Astrocyte of the spinal cord (primary cell): ENCODE measurements at places on chromosomes 16 and 17.

- no peak for DNase-seq
These were observed 12.2 kb downstream of the MED13 start for GRCh38 chr17:62052765-62053338.

DNA sequence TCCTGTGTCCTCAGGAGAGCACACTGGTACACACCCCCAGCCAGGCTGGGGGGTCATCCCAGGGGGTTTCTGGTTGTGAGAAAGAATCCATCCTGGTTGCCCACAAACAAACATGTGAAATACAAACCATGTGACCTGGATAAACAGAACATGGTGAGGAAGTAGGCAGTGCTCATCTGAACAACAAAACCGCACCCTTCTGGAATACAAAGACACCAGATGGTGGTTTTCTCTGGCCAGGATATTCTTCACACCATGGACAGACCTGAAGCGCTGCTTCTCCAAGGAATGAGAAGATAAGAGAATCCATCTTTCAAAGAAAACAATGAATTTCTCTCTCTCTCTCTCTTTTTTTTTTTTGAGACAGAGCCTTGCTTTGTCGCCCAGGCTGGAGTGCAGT, 302.3 kb downstream of the SLC39A11 start:
- DNase-seq: no peak

DNA sequence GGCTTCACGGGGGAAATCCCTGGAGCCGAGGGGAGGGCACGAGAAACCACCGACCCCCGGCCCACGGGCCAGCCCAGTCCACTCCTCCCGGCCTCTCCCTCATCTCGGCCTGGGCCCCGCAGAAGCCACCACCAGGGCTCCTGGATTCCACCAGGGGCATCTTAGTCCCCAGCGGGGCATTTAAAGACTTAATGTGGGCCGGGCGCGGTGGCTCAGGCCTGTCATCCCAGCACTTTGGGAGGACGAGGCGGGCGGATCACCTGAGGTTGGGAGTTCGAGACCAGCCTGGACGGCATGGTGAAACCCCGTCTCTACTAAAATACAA, 24.1 kb upstream of the ABR start:
- DNase-seq: no peak

DNA sequence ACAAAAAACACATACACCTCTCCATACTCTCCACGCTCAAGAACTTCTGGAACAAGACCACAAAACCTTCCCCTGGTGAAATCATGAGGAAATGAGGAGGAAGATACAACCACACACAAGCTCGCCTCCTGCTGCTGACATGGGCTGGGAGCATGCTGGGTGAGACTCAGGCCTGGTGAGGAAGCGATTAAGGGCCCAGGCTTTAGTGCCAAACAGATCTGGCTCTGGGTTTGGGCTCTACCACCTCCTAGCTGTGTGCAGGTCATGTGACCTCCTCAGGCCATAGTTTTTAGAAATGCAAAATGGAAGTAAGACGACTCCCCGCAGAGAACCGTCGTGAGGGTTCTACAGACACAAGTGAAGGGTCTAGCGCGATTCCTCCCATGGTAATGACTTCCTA, 41.3 kb downstream of the VAC14 start:
- no peak for DNase-seq

DNA sequence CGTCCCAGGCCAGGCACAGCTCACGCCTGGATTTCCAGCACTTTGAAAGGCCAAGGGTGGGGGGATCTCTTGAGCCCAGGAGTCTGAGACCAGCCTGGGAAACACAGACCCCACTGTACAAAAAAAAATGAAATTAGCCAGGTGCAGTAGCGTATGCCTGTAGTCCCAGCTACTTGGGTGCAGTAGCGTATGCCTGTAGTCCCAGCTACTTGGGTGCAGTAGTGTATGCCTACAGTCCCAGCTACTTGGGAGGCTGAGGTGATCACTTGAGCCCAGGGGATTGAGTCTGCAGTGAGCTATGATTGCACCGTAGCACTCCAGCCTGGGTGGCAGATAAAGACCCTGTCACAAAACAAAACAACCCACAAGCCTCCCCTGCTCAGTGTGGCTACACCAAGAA, 27.0 kb upstream of the SLC25A19 start:
- no peak for DNase-seq

DNA sequence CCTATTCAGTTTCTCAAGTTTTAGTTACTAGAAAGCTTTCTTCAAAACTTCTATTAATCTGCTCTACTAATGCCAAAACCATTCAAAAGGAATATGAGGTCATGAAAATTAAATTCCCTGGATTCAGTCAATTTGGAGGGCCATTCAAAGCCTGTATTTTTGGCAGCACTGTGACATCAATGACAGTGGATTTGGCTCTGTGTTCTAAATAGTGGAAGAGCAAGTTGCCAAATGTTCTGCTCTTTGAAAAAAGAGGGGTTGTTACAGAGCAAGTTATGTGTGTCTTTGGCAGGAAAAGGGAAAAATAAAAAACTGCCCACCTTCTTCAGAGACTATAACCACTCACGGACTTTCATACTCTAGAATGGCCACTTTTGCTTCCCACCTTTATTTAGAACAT, 3.2 kb upstream of the C16orf46 start:
- DNase-seq: no peak

DNA sequence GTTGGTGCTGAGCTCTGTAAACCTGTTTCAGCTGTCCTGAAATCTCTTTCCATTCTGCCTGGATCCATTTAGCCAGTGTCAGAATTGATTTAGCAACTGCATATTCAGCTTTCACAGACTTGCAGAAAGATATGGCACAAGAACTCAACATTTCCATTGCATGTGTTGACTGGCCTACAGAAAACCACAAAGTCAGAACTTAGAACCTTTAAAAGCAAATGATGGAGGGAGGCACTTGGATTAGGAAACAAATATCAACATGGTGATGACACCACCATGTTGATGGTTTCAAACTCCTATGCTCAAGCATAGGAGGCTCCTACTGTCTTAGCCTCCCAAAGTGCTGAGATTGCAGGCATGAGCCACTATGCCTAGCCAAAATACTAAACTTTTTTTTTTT, 52.3 kb upstream of the ARL6IP1 start:
- no peak for DNase-seq

DNA sequence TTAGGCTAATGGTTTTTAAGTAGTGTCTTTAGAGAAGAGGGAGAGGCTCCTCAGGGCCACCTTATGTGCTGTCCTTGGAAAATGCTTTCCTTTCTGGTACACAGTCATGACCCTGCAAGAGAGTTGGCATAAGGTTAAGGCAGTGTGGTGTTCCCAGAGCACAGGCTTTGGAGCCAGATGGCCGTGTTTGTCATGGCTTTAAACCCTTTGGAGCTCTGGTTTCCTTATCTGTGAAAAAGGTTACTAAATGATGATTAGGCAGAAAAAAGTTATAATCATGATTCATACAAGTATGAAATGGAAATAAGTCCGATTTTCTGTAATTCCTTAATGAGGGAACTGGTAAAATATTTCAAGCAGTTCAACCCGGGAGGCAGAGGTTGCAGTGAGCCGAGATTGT, 13.2 kb downstream of the UTP4 start:
- DNase-seq: no peak

DNA sequence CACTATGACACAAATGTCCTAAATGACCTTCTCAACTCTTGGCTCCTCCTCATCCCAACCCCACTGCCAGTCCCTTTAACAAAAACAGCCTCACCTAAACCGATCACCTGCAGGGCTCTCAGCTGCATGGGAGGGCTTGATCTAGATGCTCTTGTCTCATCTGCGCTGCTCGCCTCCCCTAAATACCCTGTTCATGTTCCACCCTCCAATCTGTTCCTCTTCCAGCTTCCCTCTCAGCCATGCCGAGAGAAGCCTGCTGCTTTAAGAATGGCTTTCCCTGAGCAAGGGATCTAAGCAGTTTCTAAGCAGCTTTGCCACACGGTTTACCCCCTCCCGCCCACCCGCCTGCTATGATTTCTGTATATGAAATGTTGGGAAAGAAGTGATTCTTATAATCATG, 23.7 kb downstream of the PIPOX start:
- DNase-seq: no peak

- peak; percentile 96 for DNase-seq
These were observed at the start of gene FN3KRP for GRCh38 chr17:82716203-82717010. Gene FN3KRP, plus strand, starts transcription at chr17:82716706. Its CDS starts 50 bp downstream, at chr17:82716756.

GRCh38 chr16:11742093-11742535, 543 bp downstream of the TXNDC11 start:
- DNase-seq: peak; percentile 8

DNA sequence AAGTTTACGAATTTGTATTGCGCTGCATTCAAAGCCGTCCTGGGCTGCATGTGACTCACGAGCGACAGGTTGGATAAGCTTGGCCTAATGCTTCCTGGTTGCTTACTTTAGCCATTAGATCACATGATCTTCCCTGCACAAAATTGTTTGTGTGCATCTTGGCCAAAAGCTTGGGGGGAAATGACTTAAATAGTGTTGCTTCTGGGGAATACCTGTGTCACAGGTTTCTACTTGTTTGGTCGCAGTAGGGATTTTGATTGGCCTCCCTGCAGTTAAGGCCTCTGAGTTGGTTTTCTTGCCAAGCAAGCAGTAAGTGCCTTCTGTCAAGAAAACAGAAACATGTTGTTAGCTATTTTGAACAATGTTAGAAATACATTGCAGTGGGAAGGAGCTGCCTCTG, 39.6 kb upstream of the DUSP14 start:
- DNase-seq: no peak

DNA sequence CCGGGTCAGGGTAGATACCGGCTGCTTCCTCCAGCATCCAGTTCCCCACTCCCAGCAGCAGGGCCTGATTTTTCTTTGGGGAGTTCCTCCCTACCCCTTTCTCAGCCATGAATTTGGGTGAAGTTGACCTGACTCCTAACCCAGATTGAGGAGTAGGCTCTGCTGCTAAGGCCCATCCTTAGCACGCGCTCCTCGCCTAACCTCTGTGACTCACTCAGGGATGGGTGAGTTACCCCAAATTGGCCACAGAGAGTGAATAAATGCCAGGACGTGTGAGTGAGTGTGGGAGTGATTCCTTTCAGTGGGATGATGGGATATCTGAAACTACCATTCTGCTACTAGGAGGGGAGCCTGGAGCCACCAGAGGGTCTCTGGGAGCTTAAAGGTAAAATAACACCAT, 28.9 kb upstream of the ABCC12 start:
- DNase-seq: no peak

DNA sequence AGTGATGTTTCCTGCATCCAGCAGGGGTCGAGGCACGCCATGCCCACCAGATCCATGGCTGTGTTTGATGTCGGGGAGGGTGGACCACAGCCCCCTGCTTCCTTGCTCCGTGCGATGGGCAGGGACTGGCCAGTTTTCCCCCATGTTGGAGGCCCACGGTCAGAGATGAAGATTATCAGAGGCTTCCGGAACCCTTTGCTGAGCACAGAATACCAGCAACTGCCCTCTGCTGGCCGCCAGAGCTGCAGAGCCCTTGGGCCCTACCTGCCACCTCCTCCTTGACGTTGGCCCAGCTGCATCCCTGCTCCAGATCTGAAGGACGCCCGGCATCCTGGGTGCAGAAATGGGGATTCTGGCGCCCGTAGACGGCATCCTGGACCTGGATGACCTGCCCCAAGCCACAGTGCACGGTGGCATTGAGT, 23.7 kb upstream of the BCO1 start:
- no peak for DNase-seq

DNA sequence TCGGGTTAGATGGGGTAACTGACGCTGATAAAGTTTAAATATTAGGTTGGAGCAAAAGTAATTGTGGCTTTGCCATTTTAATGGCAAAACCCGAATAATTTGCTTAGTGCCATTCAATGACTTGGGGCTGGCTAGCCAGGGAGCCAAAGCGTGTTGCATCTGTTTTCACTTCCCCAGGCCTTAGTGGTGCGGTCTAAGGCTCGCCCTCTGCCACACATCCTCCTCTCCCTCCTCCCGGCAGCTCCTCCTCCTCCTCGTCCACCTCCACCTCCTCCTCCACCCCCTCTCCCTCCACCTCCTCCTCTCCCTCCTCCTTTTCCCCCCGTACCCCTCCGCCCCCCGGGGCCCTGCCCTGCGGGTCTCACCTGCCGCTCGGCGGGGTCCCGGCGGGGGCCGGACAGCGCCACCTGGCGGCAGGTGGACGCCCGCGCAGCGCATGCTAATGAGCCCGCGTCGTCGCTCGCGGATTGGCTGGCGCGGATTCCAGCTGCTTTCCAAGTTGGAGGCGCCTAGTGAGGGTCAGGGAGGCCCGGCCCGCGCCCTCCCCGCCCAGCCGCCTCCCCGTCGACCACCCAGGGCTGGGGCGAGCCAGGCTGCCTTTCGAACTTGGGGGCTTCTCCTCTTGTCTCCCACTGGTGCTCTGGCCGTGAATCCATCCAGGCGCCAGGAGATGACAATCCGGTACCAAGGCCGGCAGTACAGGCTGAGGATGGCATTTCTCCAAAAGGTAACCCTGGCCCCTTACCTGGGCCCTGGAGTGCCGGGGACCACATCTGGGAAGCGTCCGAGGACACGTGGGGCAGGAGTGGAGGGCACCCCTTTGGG, 36.6 kb upstream of the RGS9 start:
- DNase-seq: peak; percentile 74
